ENCODE measurements at places on chromosomes 4 and X.

DNA sequence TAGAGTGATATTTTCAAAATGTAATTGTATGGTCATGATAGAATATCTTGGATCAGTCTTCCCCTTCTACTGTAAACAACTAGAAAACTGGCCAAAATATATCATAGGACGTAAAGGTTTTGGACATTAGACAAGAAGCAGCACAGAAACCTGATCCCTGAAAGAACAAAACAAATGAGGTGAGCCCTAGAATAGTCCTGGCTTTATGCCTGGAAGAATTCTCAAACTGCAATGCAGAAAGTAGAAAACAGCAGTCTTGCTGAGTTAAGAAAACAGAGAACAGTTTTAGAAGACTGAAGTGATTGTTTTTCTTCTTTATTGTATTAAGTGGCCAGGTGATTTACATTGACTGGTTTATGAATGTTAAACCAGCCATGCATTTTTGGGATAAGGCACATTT lies 19.5 kb downstream of the NSUN7 start:
- no peak for DNase-seq

GRCh38 chr4:18571301-18571761 lies 549.8 kb upstream of the LCORL start:
- DNase-seq = no peak

DNA sequence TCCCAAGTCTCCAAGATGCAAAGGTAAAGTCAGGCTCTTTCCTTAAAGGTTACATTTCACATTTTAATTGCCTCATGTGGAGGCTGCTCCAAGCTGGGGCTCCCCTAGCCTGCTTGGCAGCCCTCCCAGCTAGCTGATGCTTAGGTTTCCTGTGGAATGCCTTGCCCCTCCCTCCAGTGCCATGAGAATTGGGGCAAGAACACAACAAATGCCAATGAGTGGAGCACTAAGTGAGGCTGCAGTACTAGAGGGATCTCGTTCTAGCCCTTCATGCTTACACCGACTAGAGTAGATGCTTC lies 597.7 kb downstream of the MID1IP1 start:
- no peak for DNase-seq

DNA sequence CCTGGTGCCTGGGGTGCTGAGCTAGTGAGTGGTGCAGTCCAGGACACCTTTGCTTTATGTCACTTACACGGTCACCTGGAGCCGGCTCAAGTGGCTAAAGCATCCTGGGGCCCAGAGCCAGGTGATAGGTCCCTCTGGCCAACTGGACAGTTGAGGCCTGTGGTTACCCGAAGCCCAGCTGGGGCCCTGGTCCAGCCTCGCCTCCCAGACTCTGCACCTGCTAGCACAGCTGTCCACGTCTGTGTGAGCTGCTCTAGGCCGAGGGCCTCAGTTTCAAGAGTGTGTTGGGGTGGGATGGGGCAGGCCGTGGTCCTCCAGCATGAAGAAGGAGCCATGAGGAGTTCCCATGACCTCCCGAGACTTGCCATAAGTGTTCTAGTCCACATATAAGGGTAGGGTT lies 7.7 kb upstream of the ADD1 start:
- DNase-seq = no peak

DNA sequence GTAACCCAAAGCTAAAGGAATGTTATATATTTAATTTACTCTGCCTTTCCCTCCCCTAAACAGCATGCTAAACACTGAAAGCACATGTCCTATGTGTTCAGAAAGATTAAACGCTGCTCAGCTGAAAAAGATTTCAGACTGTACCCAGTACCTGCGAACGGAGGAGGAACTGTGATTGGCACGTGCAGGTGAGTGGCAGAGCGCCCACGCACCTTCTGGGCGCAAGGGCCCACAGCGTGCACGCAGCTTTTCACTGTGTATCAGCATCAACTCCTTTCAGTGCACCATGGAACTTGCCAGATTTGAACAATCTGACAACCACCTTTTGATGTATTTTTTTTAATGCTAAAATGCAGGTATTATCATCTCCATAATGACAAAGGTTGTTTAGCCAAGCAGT lies 87.7 kb downstream of the RFC1 start:
- DNase-seq = no peak

Measured in NCI-H187 treated with DMSO at 0.1 percent for 48 hours (cell line).